ENCODE measurements at places on chromosomes 13 and 19.

DNA sequence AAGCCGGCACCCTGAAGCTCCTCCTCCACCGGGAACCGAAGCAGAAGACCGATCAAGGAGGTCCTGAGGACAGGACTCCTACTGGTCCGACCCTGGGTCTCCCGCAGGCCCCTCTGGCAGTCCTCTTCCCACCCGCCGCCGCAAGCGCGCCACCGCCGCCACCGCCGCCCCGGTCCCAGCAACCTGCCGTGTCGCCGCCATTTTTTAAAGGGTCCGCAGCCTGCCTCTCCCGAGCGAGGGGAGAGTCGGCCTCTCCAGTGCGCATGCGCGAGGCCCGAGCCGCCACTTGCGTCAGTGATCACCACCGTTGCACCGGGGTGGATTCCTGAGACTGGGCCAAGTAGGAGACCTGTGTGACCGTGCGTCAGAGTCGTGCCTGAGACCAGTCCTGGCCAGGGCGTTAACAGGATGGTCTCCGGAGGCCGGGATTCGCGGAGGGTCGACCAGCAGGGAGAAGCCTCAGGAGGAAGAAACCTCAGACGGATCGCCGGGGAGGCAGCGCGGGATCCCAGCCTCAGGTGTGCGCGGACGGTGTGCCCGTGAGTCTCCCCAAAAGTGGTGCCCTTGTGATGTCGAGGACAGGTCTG lies 51.6 kb downstream of the ZNF146 start:
- no peak for DNase-seq

DNA sequence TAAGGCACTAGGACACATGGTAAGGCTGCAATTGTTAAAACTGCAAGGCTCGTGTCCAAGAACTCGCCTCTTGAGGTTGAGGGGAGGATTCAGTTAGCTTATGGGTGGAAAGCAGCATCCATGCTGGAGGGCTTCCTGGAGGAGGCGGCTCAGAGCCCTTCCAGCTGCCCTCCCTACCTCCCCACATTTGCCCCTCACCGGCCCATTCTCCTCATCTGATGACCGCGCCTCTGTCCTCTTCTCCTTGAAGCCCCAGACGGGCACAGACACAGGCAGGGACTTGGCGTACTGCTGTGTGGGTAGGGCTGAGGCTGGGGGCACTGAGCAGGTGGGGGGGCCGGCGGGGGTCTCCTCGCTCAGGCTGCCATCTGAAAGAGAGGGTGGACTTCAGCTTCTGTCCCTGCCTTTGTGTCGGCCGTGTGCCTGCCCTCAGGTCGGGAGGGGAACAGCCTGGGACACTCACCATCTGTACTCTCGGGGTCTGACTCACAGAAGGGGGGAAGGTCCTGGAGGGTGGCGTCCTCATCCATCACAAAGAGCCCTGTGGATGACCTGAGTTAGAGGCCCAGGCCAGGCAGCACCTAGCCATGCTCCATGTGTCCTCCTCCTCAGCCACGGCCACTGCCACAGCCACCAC lies 4.1 kb upstream of the PNKP start:
- no peak for DNase-seq

- no peak for DNase-seq
Measured at GRCh38 chr13:54614726-54615125, 1586.1 kb downstream of the OLFM4 start.

- no peak for DNase-seq
Measured at GRCh38 chr19:6820237-6820636, 47.7 kb downstream of the VAV1 start.

DNA sequence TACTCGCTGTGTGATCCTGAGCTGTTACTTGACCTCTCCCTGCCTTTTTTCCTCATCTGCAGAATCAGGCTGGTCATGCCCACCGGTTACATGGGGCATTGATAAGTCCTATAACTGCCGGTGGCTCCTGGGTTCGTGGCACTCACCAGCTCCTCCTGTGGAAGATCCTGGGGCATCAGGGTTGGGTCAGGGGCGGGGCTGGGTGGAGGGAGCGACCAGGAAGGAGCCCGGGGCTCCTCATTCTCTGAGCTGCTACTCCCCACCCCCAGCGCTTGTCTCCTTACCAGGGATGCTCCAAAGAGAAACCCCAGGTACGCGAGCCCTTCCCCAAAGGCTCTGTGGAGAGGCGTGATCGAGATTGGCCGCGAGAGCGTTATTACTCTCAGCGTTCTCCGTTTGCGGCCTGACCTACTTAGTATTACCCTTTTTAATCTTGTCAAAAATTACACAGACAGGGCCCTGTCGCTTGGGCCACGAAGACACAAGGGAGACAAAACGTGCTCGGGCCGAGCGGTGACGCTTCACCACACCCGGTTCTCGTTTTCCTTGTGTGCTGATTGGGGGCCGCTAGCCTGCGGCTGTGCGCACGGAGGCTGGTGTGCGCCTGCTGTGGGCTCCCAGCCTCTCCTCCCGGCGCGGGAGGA lies 10.7 kb downstream of the HDGFL2 start:
- no peak for DNase-seq

GRCh38 chr19:47626238-47626637 lies 17.3 kb downstream of the BICRA start:
- no peak for DNase-seq

DNA sequence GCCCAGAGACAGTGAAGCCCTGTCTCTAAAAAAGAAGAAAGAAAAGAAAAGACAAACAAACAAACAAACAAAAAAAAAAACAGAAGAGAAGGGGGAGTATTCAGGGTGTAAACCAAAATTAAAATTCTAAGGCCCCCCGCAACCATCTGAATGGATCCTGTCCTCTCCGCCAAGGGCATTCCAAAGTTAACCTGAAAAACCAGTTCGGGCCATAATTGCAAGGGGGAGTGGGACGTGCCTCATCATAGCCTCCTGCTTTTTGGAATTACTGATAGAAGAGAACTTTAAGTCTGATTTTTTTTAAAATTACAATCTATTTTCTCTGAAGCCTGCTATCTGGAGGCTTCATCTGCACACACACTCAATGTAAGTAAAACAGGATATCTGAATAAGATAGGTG lies 5.7 kb upstream of the IFNL2 start:
- no peak for DNase-seq

- no peak for DNase-seq
Measured at GRCh38 chr13:108980237-108980636, 350.8 kb downstream of the MYO16 start.

DNA sequence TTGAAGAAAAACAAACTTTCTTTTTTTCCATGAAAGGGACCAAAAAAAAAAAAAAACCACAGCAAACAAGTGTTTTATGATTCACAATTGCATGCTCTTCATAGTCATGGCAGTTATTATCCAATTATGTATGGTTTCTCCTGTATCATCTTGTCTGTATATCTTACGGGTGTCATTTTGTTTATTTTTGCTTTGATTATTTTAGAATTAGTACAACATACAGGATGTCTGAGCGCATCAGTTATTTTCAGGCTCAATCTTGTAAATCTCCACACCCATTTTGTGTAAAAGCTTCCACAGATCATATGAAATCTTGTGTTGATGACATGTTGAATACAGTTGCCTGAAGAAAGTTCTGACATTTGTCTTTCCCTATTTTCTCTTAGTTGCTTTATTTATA lies 280.3 kb downstream of the KLF5 start:
- DNase-seq, result no peak

- no peak for DNase-seq
Measured at GRCh38 chr13:28408235-28408848, 86.6 kb downstream of the FLT1 start.

DNA sequence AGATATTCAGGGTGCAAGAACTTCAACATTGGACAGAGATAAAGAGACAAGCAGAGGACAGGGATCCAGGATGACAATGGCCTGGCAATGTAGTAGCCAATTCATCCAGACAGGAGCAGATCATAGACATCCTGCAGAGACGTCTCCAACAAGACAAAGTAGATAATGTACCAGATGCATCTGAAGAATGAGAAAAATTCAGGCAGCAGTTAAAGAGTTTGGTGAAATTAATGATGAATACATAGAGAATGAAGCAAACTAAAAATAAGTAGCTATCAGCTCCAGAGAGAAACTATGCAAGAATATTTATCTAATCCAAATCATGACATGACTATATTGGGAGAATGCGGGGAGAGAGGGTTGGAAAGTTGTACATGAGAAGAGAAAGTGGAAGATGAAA lies 278.4 kb upstream of the DACH1 start:
- no peak for DNase-seq

DNA sequence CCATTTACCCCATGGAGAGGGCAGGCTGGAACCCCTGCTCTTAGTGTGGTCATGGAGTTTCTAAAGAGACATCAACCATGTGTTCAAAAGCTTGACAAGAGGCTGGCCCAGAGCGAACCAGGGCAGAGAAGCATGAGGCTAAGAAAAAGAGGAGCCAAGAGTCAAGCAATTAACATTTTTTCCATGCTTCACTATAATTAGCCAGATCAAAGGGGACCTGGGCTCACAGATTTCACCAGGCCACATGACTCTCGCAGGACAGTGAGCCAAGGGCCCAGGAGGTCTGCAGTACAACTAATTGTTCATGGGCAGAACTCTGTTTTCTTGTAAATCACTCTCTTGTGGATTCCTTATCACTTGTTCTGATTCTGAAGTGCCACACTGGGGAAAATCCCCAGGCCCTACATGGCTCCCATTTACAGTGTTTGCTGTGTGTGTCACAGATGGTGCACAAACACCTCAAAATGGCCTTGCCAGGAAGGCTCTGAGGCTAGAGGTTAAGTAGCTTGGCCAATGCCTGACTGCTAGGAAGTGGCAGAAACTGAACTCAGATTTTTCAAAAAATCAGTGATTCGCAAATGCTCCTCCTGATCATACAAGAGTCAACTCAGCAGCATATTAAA lies 101.2 kb downstream of the LHFPL6 start:
- DNase-seq, result no peak

GRCh38 chr13:51828730-51829567 lies 16.0 kb downstream of the TMEM272 start:
- no peak for DNase-seq

DNA sequence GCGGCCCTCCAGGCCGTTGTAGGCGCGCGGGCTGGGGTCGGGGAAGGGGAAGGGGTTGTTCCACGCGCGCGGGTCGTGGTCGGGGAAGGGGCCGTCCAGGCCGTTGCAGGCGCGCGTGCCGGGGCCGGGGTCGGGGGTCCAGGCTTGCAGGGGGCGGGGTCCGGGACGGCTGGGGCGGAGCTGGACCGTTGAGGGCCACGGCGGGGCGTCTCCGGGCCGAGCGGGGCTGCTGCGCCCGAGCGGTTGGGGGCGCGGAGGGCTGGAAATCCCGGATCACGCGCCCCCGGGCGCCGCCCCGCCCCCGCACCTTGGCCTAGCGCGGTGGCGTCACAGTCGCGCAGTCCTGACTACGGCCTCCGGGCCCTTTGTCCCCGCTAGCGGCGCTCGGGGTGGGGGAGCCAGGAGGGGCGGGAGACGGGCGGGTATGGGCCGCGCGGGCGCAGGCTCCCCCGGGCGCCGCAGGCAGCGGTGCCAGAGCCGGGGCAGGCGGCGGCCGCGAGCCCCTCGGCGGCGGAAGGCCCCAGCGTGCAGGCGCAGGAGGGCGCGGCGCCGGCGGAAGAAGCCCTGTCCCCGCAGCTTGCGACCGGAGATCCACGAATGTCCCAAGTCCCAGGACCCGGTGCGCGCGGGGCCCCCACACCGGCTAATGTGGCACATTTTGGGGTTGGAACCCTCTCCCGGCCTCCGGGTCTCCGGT lies 665 bp downstream of the GPX4 start:
- peak; percentile 81 for DNase-seq

DNA sequence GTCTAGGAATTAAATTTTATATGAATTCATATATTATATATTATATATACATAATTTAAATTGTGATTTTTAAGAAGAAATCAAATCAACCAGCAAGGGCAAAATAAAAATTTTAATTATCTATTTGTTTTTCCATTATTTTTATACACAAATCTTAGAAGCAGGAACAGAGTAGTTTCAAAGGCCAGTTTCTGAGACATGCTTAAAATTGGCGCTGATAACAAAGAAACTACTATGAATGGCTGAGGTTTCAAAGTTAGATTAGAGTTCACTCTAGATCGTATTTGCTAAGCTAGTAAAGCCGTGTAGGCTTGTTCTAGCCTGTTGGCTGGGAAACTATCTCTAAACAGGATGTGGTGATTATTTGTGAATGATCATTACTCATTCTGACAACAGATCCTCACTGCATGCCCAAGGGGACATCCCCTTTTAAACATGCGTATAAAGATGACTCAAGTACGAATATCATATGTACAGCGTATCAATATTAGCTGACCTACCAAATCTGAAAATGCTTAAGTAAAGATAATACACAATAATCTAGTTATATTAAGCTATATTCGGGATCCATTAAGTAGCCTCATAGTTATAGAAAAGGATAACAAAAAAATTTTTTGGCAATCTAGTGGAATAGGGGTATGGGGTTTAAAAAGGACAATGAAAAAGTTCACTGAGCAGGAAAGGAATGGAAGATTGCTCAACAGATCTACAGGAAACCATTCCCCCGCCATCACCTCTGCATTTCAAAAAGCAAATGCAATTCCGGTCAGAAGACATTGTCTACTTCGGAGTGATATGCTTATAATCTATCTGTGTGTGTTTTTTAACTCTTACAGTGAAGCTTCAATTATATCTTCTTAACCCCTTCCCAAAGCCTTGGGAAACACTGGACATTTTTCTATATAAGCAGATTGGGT lies 150.1 kb downstream of the SHISA2 start:
- DNase-seq, result no peak

Data from activated naive CD8-positive, alpha-beta T cell treated with anti-CD3 and anti-CD28 coated beads, Interleukin-2, amount 50 U/mL, for 24 hours (primary cell).